ENCODE measurements at places on chromosomes 13 and 19.

DNA sequence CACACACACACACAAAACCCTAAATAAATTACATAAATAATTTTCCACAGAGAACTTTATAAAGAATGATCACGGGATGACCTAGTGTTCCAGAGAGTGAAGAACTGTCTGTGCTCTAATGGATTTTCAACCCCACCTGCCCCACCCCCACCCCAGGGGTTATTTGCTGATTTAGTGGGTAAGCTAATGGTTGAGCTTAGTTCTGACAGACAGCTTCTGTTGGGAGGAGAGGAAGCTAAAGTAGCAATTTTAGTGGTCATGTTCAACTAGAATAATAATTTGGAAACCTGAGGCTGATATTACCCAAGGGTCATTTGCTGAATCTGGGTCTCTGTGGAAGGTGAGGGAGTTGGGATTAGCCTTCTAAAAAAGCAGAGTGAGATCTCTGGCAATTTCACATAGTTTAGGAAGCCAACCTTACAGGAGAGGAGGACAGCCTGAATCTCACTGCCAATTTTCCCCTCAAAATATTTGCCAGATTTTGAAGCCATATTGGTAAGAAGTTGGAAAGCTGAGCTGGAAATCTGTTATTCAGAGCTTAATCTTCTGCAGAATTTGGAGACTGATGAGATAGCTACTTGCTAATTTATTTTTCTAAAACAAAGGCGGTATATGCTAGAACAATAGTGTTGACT is 68.7 kb downstream of the POSTN start:
- no peak for DNase-seq

DNA sequence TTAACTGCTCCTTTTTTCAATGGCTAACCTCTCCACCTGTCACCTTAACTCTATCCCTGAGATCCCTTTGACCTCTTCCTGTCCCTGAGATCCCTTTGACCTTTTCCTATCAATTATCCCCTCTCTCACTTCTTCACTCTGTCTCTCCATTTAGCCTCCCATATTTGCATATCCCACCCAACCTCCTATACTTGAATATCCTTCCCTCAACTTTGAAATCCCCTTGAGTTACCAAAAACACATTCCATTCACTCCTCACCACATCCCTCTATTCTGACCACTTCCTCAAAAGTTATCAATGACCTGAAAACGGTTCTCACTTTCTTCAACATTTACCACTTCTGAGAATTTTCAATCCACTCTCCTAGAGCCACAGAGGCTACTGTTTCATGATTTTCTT is 3.0 kb downstream of the MYCBP2 start:
- DNase-seq, result no peak

DNA sequence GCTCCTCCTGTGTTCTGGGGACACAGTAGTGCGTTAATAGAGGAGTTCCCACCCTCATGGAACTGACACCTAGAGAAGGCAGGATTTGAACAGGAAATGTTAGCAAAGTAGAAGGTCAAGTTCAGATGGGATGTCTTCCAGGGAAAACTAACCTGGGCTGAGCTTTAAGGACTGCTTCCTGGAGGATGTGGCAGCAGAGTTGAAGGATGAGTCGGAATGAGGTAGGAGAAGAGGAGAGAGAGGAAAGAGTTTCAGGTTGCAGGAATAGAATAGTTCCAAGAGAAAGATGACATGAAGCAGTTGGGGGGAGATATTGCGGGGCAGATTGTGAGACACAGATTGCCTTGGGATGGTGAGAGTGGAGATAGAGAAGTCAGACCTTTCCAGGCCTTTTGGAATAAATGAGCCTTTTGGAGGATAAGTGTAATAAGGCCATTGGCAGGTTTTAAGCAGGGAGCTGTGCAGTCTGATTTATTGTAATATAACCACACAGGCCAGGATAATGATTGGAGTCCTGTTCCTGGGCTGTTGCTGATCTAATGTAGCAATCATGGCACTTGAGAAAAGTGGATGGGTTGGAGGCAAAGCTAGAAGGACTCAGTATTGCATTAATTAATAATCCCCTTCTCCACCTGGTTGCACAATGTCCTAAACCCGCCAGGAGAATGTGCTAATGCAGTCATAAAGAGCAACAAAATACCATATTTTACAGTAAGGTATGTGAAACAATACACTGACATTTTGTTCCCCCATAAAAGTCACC is 205.4 kb downstream of the SHISA2 start:
- no peak for DNase-seq

DNA sequence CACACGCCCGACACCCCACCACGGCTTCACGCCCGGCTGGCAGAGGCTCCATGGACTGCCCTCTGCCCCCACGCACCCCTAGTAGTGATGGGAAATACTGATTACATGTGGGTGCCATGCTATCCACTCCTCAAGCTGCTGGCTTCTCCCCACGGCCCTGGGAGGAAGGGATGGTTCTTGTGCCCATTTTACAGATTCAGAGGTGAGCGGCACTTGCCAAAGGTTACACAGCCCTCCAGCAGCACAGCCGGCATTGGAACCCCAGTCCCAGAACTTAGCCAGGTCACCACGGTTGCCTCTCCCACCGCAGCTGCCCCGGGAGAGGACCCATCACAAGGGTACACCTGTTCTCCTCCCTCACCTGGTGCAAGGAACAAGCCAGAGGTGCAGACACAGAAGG is 13.2 kb downstream of the LRRC4B start:
- no peak for DNase-seq

DNA sequence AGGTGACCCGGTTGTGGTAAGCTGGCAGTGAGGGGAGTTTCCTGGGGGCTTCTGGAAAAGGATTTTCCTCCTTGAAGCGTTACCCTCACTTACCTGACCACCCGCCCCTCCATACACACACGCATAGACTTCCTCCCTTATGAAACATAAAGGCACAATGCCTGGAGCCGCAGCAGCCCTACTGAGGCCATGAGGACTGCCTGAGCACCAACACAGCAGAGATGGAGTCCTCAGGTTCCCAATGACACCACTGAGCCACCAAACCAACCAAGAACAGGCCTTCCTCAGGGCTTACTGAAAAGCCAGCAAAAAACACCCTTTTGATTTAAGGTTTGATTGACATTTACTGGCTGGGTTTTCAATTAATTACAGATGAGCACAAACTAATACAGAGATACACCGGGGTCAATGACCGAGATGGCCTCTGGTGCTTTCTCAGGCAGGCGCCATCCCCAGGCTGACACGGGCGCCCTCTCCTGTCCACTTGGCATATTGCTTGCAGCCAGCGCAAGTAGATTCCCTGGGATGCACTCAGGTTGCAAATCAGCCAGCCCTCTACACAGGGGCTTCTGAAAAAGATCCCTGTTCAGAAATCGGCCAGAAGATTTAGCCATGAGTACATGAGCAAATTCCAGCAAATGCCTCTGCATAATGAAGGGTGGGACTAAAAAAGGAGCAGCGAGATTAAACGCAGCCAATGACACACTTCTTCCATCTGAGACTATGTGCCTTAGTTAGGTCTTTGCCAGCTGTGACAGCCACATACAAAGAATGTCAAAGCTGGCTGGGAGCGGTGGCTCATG is 14.8 kb downstream of the OPA3 start:
- peak; percentile 53 for DNase-seq

DNA sequence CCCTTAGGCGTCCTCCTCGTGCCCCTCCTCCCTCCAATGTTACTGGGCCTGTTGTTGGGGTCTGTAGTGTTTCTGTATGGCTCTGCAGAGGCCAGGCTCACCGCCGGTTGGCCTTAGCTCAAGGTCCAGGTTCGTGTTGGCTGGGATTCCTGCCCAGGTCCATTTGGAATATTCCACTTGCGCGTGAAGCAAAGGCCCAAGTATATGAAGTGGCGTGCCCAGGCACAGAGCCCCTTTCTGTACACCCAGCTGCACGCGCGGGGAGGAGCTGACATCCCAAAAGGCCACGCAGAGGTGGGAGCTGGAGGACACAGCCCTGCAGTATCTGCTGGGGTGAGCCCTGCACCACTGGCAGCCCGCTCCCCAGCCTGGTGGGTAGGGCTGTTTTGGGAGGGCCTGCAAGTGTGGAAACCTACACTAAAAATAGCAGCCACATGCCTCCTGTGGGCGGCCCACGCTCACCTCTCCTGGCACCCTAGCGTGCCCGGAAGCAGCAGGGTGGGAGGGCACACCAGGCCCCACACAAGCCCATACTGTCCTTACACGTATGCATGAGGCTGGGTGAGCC is 30.2 kb downstream of the CRTC1 start:
- DNase-seq, result peak; percentile 78

DNA sequence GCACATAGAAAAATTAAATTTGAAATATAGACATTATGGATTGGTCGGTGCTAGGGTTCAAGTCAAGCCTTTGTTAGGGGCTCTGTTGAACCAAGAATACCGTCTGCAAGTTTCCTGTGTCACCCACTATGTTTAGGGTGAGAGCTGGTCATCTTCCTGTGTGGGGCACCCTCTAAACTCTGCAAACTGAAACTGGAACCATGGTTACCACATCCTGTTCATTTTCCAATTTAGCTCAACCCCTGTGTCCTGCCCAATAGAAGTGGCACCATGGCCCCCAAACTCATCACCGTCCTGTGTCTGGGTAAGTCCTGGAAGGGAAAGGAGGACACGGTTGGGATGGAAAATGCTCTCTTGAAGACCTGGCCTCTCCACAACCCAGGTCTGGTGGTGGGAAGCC is 29.9 kb downstream of the LAIR2 start:
- no peak for DNase-seq

DNA sequence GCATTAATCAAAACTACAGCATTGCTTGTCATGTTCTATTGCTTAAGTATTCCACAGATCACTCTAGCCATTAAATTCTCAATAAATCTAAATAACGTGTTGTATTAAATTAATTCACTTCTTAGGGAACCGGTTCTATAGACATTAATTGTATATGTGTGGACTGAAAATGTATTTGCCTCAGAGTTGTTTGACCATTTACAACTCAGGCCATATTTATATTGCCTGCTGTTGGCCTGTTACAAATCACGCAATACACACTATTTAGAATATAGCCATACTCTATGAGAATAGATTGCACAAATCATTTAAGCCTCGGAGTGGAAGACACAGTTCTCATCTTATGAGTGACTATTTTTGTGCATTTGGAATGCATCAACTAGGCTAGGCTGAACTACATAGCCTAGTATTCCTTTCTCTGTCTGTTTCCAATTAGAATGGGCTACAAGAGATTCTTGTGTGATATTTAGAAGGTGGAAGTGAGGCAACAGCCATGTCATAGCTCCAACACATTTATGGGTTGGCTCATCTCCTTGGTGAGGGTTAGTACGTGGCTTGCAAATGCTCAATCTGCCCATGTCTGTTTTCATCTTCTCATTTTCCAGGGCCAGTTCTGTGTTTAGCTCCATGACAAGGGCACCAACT is 1116.1 kb downstream of the PCDH9 start:
- DNase-seq, result no peak

- no peak for DNase-seq
These were observed 15.8 kb downstream of the DGKH start for GRCh38 chr13:42064259-42064658.

DNA sequence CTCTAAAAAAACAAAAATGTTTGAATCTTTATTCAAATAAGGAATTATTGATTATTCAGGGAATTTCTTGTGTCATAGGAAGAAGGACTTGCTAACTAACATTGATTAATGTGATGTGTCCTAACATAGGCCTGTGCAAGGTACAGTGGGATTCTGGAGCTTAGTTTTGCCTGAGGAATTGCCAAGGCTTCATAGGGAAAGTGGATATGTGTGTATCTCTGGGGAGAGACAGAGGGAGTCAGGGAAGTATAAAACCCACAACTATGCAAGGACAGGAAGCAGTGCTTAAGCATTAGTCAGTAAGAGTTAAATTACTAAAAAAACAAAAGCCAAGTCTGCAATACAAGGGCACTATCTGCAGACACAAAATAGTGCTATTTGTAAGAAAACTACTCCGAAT is 59.6 kb downstream of the WDFY2 start:
- DNase-seq, result no peak

GRCh38 chr13:39892721-39893685 is 237.5 kb downstream of the COG6 start:
- no peak for DNase-seq

DNA sequence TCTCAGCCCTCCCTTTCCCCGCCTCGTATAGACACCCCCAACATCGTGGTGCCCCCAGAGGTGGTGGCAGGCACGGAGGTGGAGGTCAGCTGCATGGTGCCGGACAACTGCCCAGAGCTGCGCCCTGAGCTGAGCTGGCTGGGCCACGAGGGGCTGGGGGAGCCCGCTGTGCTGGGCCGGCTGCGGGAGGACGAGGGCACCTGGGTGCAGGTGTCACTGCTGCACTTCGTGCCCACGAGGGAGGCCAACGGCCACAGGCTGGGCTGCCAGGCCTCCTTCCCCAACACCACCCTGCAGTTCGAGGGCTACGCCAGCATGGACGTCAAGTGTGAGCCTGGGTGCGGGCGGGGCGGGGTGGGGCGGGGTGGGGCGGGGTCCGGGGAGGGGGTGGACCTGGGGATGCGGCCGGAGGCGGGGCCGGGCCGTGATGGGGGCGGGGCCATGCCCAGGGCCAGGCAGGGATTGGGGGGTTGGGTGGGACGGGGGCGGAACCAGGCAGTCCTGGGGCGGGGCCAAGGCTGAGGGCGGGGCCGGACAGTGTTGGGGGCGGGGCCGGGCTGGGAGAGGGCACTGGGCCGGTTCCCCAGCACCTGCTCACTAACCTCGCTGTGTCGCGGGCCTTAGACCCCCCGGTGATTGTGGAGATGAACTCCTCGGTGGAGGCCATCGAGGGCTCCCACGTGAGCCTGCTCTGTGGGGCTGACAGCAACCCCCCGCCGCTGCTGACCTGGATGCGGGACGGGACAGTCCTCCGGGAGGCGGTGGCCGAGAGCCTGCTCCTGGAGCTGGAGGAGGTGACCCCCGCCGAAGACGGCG is 7.8 kb downstream of the MAG start:
- DNase-seq, result no peak

- no peak for DNase-seq
These were observed 180.5 kb upstream of the PCDH9 start for GRCh38 chr13:67410645-67411044.

DNA sequence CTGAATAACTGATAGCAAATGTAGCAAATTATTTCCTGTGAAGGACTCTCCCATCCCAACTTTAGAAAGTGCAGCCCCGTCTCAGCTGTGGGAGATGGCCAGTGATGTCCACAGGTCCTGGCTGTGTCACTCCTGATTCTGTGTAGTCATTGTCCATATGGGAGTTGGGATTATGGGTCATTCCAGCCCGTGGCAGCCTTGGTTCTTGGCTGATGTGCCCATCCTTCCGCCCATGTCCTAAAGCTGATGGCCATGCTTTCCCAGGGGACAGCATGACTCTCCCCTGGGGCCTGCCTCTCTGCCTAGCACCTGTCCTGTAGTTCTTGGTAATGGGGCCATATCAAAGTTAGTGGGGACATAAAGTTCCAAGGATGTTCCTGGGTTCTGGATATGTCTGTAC is 43.9 kb upstream of the C1QTNF9 start:
- DNase-seq, result no peak
